SJCRH30 (cell line): ENCODE measurements at places on chromosomes 2 and 18.

DNA sequence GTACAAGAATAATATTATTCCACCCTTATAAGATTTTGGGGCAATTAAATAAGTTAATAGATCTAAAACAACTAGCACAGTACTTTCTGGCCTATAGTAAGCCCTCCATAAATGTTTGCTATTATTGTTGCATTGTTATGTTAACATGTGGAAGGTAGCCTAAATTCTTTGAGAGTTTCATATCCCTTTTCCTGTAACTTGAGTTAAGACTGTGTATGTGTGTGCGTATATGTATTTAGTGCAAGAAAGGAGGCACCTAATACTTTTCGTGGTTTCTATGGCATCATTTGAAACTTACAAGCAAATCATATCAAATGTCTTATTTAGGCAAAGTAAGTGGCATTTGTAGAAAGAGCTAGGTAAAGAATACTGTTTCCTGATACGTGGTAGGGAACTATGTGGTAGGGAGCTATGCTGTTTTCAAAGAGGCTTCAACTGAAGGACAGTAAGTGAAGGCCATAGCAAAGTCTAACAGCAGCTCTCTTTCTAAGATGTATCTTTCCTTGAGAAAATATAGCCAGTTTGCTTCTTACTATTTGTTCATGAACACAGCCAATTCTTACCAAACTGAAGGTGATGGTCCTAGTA, 36.8 kb upstream of the C2orf74 start:
- H3K4me3 ChIP-seq: no peak overlapping the region
- no peaks in the 10 kb centered on the region for H3K4me1 ChIP-seq
- no peak overlapping the region for H3K27ac ChIP-seq
- H3K36me3 ChIP-seq: no peaks in the 10 kb centered on the region
- H3K27me3 ChIP-seq: no peaks in the 10 kb centered on the region

- H3K27me3 ChIP-seq: no peaks in the 10 kb centered on the region
- H3K4me3 ChIP-seq: no peak overlapping the region
- H3K36me3 ChIP-seq: no peaks in the 10 kb centered on the region
- no peak overlapping the region; the same call in 1 of the 2 replicates for H3K27ac ChIP-seq
Observed at GRCh38 chr2:39570130-39570555, 95.6 kb upstream of the TMEM178A start.

- H3K4me1 ChIP-seq: no peaks in the 10 kb centered on the region
- no peak for DNase-seq
- peaks cover 10% of the 10 kb centered on the region; the same call in 1 of the 2 replicates for H3K27me3 ChIP-seq
- H3K27ac ChIP-seq: no peak overlapping the region
- no peak overlapping the region for H3K4me3 ChIP-seq
- no peaks in the 10 kb centered on the region for H3K36me3 ChIP-seq
Observed at GRCh38 chr2:232417489-232417888, 10.8 kb downstream of the ALPG start.

GRCh38 chr2:171741189-171741588, 53.9 kb downstream of the DYNC1I2 start:
- DNase-seq: no peak
- no peaks in the 10 kb centered on the region for H3K4me1 ChIP-seq
- no peaks in the 10 kb centered on the region for H3K27me3 ChIP-seq
- no peak overlapping the region for H3K4me3 ChIP-seq

DNA sequence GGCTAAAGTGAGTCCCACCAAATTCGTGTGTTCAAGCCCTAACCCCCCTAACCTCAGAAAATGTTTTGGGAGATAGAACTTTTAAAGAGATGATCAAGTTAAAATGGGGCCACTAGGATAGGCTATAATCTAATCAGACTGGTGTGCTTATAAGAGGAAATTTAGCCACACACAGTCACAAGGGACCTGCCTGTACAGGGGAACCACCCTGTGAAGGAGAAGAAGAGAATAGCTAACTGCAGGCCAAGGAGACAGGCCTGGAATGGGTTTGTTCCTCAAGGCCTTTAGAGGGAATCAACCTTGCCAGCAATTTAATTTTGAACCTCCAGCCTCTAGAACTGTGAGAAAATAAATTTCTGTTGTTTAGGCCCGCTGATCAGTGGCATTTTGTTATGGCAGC, 36.0 kb upstream of the TANK start:
- H3K4me1 ChIP-seq: peaks cover 15% of the 10 kb centered on the region
- H3K4me3 ChIP-seq: no peak overlapping the region
- no peak overlapping the region for H3K27ac ChIP-seq
- H3K27me3 ChIP-seq: no peaks in the 10 kb centered on the region
- H3K36me3 ChIP-seq: no peaks in the 10 kb centered on the region
- no peak for DNase-seq

DNA sequence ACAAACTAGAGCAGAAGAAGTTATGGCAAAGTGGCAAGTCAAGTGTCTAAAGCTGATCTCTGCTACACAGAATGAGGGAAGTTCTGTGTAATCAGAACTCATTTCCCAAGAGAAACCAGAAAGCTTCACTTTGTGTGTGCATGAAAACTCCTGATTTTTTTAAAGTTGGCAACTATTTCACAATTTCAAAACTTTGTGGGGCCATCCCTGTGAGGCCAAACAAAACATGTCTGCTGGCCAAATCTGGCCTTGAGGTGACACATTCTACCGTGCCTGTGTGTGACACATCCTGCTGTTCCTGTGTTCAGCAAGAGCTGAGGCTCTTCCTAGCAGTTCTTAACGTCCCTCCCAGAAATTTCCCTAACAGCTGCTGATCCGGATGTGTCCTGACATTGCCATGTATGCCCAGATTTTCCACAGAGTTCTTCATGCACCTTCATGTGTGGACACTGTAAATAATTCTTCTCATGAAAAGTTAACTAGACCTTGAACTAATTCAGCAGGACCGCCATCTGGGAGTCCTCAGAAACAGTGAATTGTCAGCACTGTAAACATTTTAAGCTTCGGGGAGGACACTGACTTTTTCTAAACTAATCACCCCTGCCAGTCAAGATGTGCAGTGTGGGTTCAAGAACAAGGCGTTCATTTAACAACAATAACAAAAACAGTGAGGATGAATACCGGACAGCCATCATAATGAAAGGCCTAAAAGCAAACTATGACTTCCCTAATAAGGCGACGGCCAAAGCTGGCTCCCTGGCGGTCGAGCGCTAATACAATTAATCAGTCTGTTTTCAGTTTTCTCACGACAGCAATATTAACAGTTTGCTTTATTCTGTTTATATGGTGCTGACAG, 99.0 kb downstream of the PLEKHM3 start:
- H3K4me1 ChIP-seq: peaks cover 3% of the 10 kb centered on the region
- no peaks in the 10 kb centered on the region for H3K36me3 ChIP-seq
- H3K27me3 ChIP-seq: no peaks in the 10 kb centered on the region
- no peak overlapping the region for H3K27ac ChIP-seq
- DNase-seq: no peak

- no peaks in the 10 kb centered on the region for H3K27me3 ChIP-seq
- H3K27ac ChIP-seq: no peak overlapping the region
- no peaks in the 10 kb centered on the region; the same call in 1 of the 2 replicates for H3K4me1 ChIP-seq
- no peak overlapping the region for H3K4me3 ChIP-seq
- DNase-seq: peak; percentile 8
- no peaks in the 10 kb centered on the region for H3K36me3 ChIP-seq
Observed at GRCh38 chr18:74577019-74577418, 20.7 kb upstream of the ZNF407 start.

- DNase-seq: no peak
- no peaks in the 10 kb centered on the region for H3K36me3 ChIP-seq
- H3K27me3 ChIP-seq: no peaks in the 10 kb centered on the region
- H3K27ac ChIP-seq: no peak overlapping the region
- H3K4me1 ChIP-seq: no peaks in the 10 kb centered on the region
Observed at GRCh38 chr2:125516496-125517109, 1139.4 kb upstream of the GYPC start.

GRCh38 chr18:53843113-53843760, 381.2 kb downstream of the MBD2 start:
- no peak for DNase-seq
- H3K27me3 ChIP-seq: no peaks in the 10 kb centered on the region
- H3K4me1 ChIP-seq: no peaks in the 10 kb centered on the region
- H3K36me3 ChIP-seq: no peaks in the 10 kb centered on the region
- H3K27ac ChIP-seq: no peak overlapping the region

- no peak overlapping the region for H3K4me3 ChIP-seq
- no peaks in the 10 kb centered on the region for H3K36me3 ChIP-seq
- peak; percentile 6 for DNase-seq
- peak overlapping the region; percentile 14; the same call in 1 of the 2 replicates for H3K27ac ChIP-seq
- peaks cover 28% of the 10 kb centered on the region for H3K4me1 ChIP-seq
- no peaks in the 10 kb centered on the region for H3K27me3 ChIP-seq
Observed at GRCh38 chr18:68431111-68431921, 283.6 kb downstream of the TMX3 start.

- H3K27ac ChIP-seq: no peak overlapping the region
- H3K36me3 ChIP-seq: no peaks in the 10 kb centered on the region
- DNase-seq: no peak
- no peak overlapping the region for H3K4me3 ChIP-seq
Observed at GRCh38 chr2:187936228-187936627, 355.4 kb upstream of the GULP1 start.

- no peaks in the 10 kb centered on the region for H3K27me3 ChIP-seq
- H3K27ac ChIP-seq: no peak overlapping the region
- peak overlapping the region; percentile 99 for H3K4me3 ChIP-seq
- H3K36me3 ChIP-seq: no peaks in the 10 kb centered on the region
- H3K4me1 ChIP-seq: no peaks in the 10 kb centered on the region
Observed at GRCh38 chr2:62197011-62197924, 1.4 kb downstream of the B3GNT2 start.

- H3K27ac ChIP-seq: no peak overlapping the region
- H3K4me1 ChIP-seq: peaks cover 8% of the 10 kb centered on the region
- H3K4me3 ChIP-seq: no peak overlapping the region
Observed at GRCh38 chr2:166365239-166365638, 10.5 kb downstream of the SCN9A start.

DNA sequence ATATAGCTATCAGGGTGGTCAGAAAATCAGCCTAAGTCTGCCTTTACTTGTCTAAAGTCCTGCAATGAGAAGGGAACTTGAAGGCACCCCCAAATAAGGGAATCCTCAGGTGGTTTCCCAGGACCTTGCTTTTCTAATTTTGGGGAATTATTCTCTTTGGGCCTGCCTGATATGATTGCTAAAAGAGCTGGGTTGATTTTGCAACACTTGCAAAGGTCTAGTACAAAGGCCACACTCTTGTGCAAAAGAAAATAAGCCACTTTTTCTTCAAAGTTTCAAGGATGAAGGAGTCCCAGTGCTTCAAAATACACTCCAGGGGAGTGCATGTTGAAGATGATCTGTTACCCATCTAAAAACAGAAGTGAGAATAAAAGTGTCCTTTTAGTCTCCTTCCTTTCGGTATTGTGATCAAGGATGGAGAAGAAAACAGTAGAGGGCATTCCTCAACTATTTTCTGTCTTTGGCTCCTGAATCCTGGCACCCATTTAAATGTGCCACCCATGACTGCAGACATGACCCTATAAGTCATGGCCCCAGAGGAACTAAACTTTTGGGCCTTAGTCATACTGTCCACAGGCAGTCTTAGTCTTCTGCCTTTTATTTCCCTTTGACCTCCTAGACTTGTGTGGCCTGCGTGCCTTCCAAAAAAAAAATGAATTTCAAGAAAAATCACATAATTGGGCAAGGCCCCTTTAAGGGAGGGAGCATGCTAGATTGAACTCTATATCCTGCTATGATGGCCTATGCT, 5.1 kb downstream of the SULT1C3 start:
- no peak overlapping the region for H3K27ac ChIP-seq
- no peaks in the 10 kb centered on the region for H3K4me1 ChIP-seq
- H3K27me3 ChIP-seq: no peaks in the 10 kb centered on the region
- no peak for DNase-seq

GRCh38 chr2:19753314-19753713, 148.5 kb downstream of the TTC32 start:
- DNase-seq: no peak
- peaks cover 10% of the 10 kb centered on the region; the same call in 1 of the 2 replicates for H3K4me1 ChIP-seq
- no peak overlapping the region for H3K27ac ChIP-seq
- no peaks in the 10 kb centered on the region for H3K36me3 ChIP-seq
- no peak overlapping the region for H3K4me3 ChIP-seq

DNA sequence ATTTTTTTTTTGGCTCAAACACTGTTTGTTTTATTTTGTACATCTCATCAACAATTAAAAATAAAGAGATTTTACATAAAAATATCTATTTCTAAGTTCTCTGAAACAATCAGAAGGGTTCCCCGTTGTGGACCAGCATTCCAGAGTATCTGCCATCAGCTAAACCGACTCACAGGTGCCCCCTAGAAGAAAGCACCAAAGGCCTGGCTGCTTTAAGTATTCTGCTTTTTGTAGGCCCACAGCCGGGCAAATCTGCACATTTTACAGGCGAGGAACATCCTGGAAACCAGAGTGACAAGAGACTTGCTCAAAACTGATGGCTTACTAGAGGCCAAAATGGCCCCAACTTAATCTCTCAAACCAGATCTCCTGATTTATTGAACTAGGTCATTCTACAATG, 82.2 kb upstream of the SETBP1 start:
- no peak overlapping the region for H3K27ac ChIP-seq
- no peak overlapping the region for H3K4me3 ChIP-seq
- H3K27me3 ChIP-seq: no peaks in the 10 kb centered on the region
- no peaks in the 10 kb centered on the region for H3K36me3 ChIP-seq

GRCh38 chr2:84653302-84653701, 137.0 kb downstream of the DNAH6 start:
- H3K4me1 ChIP-seq: no peaks in the 10 kb centered on the region
- DNase-seq: no peak
- no peaks in the 10 kb centered on the region for H3K36me3 ChIP-seq
- no peak overlapping the region for H3K27ac ChIP-seq

- H3K27ac ChIP-seq: peak overlapping the region; percentile 93
- DNase-seq: peak; percentile 74
- peak overlapping the region; percentile 83 for H3K4me3 ChIP-seq
- H3K36me3 ChIP-seq: 0 out of 2 replicates have a peak, but pooled peaks cover 4% of the 10 kb centered on the region
- H3K27me3 ChIP-seq: no peaks in the 10 kb centered on the region
Observed at GRCh38 chr18:49814147-49814499, 790 bp upstream of the ACAA2 start.

GRCh38 chr2:47708801-47709499, 74.0 kb upstream of the MSH6 start:
- no peak for DNase-seq
- no peaks in the 10 kb centered on the region for H3K27me3 ChIP-seq
- H3K4me1 ChIP-seq: no peaks in the 10 kb centered on the region
- H3K27ac ChIP-seq: no peak overlapping the region
- no peaks in the 10 kb centered on the region for H3K36me3 ChIP-seq

GRCh38 chr2:128373451-128374000, 54.9 kb upstream of the HS6ST1 start:
- H3K27ac ChIP-seq: peak overlapping the region; percentile 39; the same call in 1 of the 2 replicates
- H3K4me3 ChIP-seq: no peak overlapping the region
- DNase-seq: no peak
- H3K36me3 ChIP-seq: no peaks in the 10 kb centered on the region
- peaks cover 37% of the 10 kb centered on the region for H3K4me1 ChIP-seq
- H3K27me3 ChIP-seq: no peaks in the 10 kb centered on the region
